ENCODE measurements at places on chromosomes 6 and 20. TPM values are rescaled to one million over a fixed set of nuclear protein-coding genes. Genes with fewer than 3 reads are reported as not detected.

PAX1 gene
- not detected for total RNA-seq

MUC22 gene
- 0.14 TPM for total RNA-seq

NFYA gene
- 9.8 TPM for total RNA-seq

GNAS gene
- 1,475 TPM for total RNA-seq

CLPSL2 gene
- total RNA-seq: not detected

TINAG gene
- total RNA-seq: not detected

PLN gene
- total RNA-seq: 2,685 TPM

FHL5 gene
- 6.8 TPM for total RNA-seq

PNRC1 gene
- 139 TPM for total RNA-seq

MYLK2 gene
- total RNA-seq: 0.35 TPM

BMP7 gene
- 27.2 TPM for total RNA-seq

TBXT gene
- total RNA-seq: not detected

ERGIC3 gene
- 94.8 TPM for total RNA-seq

HEY2 gene
- 57.5 TPM for total RNA-seq

TCF15 gene
- total RNA-seq: 13.1 TPM

PRELID3B gene
- total RNA-seq: 45.7 TPM

LY6G6D gene
- total RNA-seq: not detected

NOX3 gene
- total RNA-seq: not detected

RPN2 gene
- total RNA-seq: 100 TPM

SCAF8 gene
- 47.4 TPM for total RNA-seq

C6orf15 gene
- total RNA-seq: not detected

TMEM217 gene
- total RNA-seq: 0.30 TPM

MACROD2 gene
- 5.0 TPM for total RNA-seq

UBE2V1 gene
- 74.3 TPM for total RNA-seq

LST1 gene
- total RNA-seq: 9.0 TPM

HSPA12B gene
- total RNA-seq: 17.5 TPM

PHACTR3 gene
- total RNA-seq: 9.9 TPM

CNKSR3 gene
- 20.0 TPM for total RNA-seq

SLC35F1 gene
- total RNA-seq: 5.8 TPM

ABHD16B gene
- total RNA-seq: not detected

ENPP1 gene
- 1.7 TPM for total RNA-seq

BACH2 gene
- 2.2 TPM for total RNA-seq

FAM162B gene
- total RNA-seq: 3.8 TPM

ASIP gene
- total RNA-seq: 15.0 TPM

PRSS35 gene
- not detected for total RNA-seq

KCNG1 gene
- total RNA-seq: 0.32 TPM

WDR46 gene
- 15.9 TPM for total RNA-seq

SLPI gene
- total RNA-seq: 5.7 TPM

DEFB123 gene
- not detected for total RNA-seq

LCA5 gene
- total RNA-seq: 2.2 TPM

KHDC1 gene
- 1.2 TPM for total RNA-seq

SYS1 gene
- 21.9 TPM for total RNA-seq

CPXM1 gene
- 2.3 TPM for total RNA-seq
